Activated CD4-positive, alpha-beta T cell treated with anti-CD3 and anti-CD28 coated beads for 4 hours (primary cell): ENCODE measurements at places on chromosomes 2 and 18.

GRCh38 chr2:11477994-11478393 is 12.0 kb upstream of the E2F6 start:
- DNase-seq = peak; percentile 87

DNA sequence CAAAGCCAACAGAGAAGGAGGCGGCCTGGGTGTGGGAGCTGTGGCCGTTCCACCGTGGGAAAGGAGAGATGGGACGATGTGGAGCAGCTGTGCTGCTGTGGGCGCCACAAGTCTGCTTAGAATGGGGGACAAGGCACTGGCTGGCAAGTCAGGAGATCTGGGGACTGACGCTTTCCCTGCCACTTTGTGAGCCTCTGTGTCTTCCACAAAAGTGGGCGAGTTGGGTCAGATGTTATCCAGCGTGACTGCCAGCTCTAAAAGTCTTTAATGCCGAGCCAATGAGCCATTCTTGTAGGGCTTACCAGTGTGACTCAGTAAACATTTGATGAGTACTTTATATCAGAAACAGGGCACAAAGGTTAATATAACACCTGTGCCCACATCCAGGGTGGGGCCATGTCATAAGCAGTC is 113.6 kb upstream of the MGAT5 start:
- DNase-seq = no peak

GRCh38 chr2:7634409-7634808 is 717.2 kb downstream of the RNF144A start:
- DNase-seq = no peak

GRCh38 chr18:62717925-62718800 is 2.8 kb downstream of the PHLPP1 start:
- DNase-seq = no peak

- no peak for DNase-seq
These were observed 193.8 kb downstream of the IKZF2 start for GRCh38 chr2:212957624-212958023.
